ENCODE measurements at places on chromosomes 2 and 18.

DNA sequence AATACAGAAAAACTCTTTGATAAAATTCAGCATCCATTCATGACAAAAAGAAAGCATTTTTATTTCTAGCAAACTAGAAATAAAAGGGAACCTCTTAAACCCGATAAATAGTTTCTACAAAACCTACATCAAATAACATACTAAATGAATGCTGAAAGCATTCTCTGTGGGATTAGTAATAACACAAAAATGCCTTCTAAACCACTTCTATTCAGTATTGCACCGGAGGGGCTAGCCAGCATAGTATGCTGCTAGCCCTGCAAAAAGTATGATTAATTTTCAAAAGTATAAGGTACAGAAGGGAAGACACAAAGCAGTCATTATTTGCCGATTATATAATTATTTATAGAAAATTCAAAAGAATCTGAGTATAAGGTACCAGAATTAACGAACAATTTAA is 145.2 kb downstream of the DTNB start:
- no peak for DNase-seq

GRCh38 chr2:95025406-95026319 is at the start of gene MAL:
Gene MAL, plus strand, starts transcription at chr2:95025708. Its CDS starts 85 bp downstream, at chr2:95025793.
- no peak for DNase-seq

- no peak for DNase-seq
Observed at GRCh38 chr2:223460774-223461211, 141.4 kb downstream of the SCG2 start.

DNA sequence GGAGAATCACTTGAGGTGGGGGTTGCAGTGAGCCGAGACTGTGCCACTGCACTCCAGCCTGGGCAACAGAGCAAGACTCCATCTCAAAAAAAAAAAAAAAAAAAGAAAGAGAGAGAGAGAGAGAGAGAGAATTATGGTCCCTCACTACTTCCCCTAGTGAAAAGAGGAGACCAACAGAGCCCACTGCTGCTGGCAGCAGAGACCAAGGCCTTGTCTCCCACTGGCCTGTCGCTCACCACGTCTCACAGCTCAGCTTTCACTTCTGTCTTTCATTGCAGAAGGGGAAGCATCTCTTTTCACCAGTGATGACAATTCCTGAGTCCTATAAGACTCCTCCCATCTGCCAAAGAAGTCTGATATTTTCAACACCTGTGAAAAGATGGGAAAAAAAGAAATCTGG is 81.3 kb downstream of the CLHC1 start:
- no peak for DNase-seq

GRCh38 chr2:76275788-76276187 is 565.1 kb upstream of the GCFC2 start:
- no peak for DNase-seq

GRCh38 chr2:34317797-34318196 is 718.7 kb upstream of the FAM98A start:
- no peak for DNase-seq

DNA sequence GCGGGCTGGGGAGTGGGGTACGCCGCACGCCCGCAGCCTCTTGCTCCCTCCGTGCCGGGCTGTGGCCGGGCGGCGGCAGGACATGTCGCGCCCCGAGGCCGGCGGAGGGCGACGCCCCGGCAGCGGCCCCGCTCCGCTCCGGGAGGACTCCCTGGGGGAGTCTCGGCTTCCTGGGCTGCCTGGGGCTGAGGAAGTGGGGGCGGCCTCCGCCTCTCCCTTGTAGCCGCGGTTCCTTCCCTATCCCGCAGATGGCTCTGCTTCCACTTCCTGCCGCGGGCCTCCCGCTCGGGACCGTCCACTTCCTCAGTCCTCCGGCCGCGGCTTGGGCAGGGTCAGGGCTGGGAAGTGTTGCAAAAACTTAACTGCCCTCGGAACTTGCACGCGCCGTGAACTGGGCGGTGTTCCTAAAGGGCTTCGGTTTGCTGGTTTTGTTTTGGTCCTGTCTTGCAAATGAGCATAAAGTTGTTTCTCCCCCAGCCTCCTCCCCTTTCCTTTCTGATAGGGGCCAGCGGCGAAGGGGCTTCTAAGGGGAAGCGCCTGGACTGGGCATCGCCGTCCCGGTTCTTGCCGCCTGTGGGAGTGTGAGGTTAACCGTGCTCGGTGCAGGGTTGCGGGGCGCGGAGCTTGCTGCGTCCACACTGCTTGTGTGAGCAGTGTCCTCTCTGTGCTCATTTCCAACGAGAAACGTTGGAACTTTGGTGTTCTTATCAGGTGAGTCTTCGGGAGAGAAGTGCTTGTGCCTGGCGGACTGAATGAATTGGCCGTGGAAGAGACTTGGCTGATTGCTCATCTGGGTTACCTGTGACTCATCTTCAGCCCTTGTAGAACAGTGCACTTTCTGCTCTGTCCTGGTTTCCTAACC is 600 bp downstream of the RALB start:
- DNase-seq: peak; percentile 88

GRCh38 chr2:221969830-221970144 is 329.0 kb downstream of the PAX3 start:
- no peak for DNase-seq

DNA sequence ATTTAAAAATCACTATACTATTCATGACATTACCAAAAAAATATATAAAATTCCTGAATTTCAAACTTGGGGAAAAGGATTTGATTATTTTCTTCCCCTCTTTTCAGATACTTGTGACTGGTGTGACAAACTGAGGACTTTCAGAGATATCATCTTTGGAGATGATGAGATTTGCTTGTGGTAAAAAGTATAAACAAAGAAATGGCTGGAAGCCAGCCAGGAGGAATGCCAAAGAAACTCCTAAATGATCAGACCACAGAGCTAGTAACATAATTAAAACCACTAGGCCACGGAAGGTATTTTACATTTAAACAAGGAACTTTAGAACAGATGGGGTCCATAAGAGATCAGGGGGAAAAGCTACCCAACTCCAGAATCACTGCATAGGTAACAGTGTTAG is 58.7 kb downstream of the PIGN start:
- DNase-seq: no peak

DNA sequence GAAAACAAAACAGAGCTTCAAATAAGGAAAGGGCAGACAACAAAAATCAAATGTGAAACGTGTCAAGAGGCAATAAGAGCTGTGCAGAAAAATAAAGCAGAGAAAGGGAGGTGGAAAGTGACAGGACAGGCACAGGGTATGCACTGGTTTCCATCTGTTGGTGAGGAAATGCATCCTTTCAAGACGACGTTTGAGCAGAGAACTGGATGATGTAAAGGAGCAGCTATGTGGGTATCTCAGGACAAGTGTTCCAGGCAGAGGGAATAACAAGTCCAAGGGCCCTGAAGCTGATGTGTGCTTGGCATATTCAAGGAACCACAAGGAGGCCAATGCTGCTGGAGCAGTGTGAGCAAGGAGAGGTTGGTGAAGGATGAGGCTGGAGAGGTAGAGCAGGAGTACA is 168.9 kb upstream of the SERPINE2 start:
- DNase-seq: no peak

GRCh38 chr2:72538486-72538885 is 287.3 kb downstream of the EXOC6B start:
- DNase-seq: no peak

DNA sequence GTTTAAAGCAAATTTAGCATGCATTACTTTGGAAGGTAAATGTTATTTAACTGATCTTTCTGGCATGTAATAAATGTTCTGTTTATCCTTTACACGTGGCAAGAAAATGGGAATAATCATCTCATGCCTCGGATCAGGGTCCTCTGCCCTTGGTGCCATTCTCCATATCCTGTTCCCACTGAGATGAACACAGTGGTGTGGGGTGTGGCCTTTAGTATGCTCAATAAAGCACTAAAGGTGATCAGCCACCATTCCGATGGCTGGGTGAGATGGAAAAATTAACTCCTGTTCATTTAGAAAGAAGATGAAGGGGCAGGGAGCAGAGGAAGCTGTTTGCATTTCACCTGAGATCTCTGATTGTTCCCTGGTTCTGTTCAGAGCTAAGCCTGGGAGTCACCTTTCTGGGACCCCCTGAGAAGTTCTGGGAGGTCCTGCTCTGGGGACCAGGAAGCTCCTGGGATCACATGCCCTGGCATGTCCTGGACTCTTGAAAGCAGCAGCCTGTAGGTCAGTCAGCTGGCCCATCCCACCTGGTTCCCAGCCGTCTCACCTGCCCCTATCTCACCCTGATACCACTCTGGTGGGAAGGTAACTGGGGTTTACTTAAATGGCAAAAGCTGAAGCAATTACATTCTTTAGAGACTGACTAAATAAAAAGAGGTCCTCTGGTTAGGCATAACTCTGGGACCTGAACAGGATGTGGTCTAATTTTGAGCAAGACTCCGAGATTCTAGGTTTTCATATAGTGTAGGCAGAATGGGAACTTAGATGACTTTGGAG is 288.9 kb upstream of the EPAS1 start:
- no peak for DNase-seq

- no peak for DNase-seq
Observed at GRCh38 chr2:7270011-7270431, 352.8 kb downstream of the RNF144A start.

GRCh38 chr2:32882816-32883810 is 63.6 kb upstream of the LTBP1 start:
- DNase-seq: no peak

All from left ventricle myocardium inferior (tissue), 1 donor.